Stimulated activated CD4-positive, alpha-beta T cell treated with anti-CD3 and anti-CD28 coated beads, TNF-alpha, amount 100 ng/mL, for 4 hours (primary cell): ENCODE measurements at places on chromosomes 7 and 10.

- DNase-seq = no peak
Observed at GRCh38 chr7:2853147-2853546, 9.0 kb upstream of the GNA12 start.

DNA sequence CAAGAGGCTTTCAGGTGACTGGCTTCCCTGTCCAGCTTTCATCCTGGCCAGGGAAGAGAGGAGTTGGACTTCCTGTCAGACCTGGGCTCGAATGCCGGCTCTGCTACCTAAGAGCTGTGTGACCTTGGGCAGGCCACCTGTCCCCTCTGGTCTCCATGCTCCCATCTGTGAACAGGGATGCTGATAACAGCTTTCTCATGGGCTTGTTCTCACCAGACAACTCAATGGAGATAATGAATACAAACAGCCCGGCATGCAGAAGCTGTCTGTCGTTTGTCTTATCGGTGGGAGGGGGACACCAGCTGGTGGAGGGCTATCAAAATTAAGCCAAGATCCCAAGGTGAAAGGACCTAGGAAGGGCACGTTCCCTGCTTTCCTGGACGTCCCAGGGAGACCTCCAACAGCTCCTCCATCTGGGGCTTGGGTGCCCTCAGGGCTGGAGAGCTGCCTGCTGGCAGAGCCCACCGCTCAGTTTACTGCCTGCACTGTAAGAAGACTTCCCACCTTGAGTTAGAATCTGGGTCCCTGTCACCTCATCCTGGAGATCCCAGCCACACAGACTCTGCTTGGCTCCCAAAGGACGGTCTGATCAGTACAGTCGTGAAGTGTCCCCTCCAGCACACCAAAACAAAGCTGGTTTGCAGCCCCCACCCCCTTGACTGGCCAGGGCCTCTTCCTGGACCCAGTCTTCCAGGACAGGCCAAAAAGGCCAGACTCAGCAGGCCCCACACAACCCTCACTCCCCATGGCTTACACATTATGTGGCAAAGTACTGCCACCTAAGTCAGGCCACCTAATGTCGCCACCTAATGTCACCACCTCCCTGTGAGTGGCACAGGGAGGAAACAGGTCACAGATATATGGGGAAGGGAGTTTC, 40.9 kb downstream of the PPIF start:
- DNase-seq = no peak

GRCh38 chr7:151674161-151674920, 154.6 kb upstream of the RHEB start:
- no peak for DNase-seq

DNA sequence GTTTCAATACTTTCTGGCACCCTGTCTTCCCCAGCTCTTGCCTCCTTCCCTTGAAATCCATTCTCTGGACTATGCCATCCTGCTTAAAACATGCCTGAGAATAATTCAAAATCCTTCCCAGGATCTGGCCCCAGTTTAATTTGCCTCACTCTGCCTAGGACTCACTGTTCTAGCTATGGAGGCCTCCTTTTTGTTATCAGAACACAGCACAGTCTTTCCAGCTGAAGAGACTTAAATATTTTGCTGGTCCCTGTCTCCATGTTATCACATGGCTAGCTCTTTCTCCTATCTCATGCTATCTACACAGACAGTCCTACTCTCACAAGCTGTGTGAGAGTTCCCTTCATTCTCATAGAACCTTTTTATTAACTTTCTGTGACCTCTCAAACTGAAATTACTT, 194.8 kb downstream of the RNLS start:
- DNase-seq = no peak

DNA sequence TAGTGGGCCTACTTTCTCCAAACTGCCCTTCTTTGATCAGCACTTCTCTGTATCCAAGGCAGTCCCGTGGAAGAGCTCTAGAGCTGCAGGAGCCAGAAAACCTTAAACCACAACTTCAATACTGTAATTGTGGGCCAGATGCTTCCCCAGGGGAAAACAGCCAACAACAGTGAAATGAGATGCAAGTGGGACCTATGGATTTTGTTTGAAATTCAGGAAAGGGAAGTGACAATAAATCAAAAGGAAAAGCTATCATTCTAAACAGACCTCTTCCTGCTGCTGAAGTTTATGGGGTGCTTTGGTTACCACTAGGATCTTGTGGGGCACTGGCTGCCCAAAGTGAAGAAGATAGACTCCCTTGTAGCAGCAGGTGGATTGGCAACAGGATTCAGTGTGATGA, 1031.7 kb downstream of the LRMDA start:
- no peak for DNase-seq

- no peak for DNase-seq
Observed at GRCh38 chr10:69527961-69528360, 45.3 kb downstream of the NEUROG3 start.

DNA sequence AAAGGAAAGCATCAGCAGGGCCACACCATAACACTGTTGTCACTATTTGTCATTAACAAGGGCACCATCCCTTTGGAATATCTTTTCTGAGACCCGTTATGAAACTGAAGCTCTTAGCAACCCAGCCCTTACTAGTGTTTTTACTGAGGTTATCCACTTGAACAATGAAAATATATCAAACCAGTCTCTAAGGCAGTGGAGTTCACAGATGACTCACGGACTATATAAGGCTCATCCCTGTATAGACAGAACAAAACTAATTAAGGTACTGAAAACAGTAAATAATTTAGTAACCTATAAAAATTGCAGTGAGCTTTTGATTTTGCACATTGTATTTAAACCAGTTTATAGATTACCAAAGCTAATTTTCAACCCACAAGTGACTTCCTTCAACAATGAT, 196.0 kb downstream of the ELAPOR2 start:
- DNase-seq = no peak

GRCh38 chr10:72330069-72330426, 24.7 kb downstream of the DNAJB12 start:
- no peak for DNase-seq

DNA sequence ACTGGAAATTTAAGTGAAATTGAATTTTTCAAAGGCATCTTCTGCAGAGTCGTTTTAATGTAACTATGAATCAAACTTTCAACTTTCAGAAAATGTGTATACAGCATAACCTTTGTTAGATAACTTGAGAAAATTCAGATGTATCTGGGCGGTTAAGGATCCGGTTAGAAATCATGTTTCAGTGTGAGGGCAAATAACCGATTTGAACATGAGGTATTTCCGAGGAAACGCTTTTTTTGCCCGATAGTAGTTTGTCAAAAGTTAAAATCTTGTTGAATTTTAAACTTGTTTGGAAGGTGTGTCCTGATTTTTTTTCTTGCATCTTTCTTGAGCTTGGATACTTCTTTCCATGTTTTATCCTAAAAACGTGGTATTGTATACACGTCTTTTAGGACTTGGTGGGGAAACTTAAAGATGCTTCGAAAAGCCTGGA, 1.3 kb upstream of the BMI1 start:
- no peak for DNase-seq

DNA sequence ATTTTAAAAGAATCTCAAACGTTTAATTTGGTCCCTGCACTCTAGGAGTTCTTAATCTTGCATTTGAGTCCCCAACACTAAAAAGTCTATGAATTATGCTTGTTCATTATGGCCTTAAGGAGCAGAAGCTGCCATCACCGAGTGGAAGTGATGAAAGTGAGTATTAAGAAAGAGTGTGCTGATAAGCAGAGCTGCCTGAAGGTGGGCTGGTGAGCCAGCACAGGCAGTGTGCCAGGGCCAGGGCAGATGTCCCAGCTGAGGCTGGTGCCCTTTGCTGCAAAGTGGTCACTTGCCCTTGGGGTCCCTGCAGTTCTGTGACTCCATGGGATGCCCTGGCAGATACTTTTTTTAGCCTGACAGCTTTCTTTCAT, 72.9 kb upstream of the LOXL4 start:
- DNase-seq = no peak

DNA sequence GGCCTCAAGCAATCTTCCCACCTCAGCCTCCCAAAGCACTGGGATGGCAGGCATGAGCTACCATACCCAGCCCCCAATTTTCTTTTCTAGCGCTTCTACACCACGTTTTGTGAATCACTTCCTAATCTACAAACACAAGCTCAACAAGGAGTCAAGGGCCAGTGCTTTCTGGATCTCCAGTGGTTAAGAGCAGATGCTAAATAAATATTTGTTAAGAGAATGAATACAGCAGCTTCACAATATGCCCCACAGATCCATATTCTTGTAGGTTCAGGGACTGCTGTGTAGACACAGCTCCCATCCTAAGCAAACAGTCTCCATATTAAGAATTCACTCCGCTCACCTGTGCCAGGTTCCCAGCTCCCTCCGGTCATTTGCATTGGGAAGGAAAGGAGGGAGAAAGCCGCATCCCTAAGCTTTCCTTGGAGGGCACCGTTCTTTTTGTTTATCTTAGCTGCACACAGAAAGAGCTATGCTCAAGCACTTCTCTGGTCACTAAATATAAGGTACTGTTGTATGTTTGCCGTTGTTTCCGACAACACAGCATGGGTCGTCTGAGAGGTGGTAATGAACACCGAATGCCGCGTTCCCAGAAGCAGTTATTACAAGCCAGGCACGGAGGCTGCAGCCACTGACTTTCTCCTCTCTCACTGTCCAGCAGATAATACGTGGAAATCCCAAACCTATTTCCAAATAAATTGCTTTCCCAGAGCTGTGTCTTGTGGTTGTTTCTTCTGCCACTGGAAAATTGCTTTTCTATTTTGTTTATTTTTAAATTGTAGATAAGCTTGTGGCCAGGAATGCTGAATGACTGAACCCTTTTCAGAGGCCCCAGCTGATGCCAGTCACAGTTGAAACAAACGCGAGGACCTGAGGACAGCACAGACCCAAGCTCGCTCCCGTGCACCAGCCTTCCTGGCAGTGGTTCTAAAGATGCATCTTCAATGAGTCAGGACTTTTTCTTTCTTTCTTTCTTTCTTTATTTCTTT, 217.1 kb downstream of the PRPF18 start:
- DNase-seq = no peak

GRCh38 chr10:54903745-54904144, 102.7 kb upstream of the PCDH15 start:
- DNase-seq = no peak

DNA sequence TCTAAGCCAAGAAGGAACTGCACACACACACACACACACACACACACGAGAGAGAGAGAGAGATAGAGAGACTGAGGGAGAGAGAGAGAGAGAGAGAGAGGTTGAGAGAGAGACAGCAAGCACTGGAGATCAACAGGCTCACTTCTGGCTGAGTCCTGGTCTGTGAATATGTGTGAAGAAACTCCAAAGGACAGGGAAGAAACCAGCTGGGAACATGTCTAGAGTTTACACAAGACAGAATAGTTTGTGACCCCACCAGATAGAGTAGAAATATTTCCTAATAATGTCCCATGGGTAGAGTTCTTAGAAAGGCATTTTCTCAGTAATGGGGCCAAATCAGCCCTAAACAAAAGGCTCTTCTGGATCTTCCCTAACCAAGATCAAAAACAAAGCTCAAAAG, 155.5 kb upstream of the IGFBP3 start:
- DNase-seq = no peak

DNA sequence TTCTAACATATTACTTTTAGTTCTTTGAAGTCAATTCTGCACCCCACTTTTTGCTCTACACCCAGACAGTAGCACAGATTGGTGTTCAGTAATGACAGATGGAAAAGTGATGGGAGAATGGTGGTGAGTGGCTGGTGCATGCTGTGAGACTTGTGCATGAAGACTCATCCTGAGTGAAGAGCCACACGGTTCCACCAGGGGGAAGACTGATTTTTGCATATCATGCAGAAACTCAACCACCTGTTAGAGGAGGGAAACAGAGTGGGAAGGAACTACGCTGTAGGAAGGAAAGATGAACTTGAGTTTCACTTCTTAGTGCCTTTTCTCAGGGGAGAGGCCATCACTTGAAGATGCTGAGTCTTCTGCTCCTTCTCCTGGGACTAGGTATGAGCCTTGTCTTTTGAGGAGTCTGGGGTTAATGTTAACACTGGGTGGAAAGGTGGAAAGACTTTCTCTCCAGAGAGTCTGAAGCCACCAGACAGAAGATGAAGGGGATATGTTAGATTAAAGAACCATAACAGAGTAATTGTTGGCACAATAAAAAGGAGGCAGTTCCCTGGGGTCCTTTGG, 9.3 kb upstream of the PRSS1 start:
- no peak for DNase-seq

GRCh38 chr7:49772916-49773217, 571 bp upstream of the VWC2 start:
- no peak for DNase-seq

DNA sequence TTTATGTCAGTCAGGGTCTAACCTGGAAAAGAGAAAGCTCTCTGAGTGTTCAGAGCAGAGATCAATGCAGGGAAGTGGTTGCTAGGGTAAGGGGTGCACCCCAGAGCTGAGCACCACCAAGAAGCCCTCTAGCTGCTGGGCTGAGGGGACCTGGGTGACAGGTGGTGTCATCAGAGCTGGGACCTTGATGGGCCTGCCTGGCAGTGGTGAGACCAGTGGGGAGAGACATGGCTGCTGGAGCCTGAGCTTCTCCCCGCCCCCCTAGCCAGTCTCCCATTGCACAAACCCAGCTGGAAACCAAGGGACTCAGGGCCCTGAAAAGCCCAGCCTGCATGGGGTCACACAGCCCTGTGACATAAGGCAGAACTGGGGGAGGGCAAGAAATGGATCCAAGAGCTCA, 49.1 kb upstream of the OSBPL3 start:
- no peak for DNase-seq

- no peak for DNase-seq
Observed at GRCh38 chr7:91632234-91632940, 248.1 kb downstream of the MTERF1 start.

GRCh38 chr10:323651-324293, 188.5 kb downstream of the ZMYND11 start:
- no peak for DNase-seq

DNA sequence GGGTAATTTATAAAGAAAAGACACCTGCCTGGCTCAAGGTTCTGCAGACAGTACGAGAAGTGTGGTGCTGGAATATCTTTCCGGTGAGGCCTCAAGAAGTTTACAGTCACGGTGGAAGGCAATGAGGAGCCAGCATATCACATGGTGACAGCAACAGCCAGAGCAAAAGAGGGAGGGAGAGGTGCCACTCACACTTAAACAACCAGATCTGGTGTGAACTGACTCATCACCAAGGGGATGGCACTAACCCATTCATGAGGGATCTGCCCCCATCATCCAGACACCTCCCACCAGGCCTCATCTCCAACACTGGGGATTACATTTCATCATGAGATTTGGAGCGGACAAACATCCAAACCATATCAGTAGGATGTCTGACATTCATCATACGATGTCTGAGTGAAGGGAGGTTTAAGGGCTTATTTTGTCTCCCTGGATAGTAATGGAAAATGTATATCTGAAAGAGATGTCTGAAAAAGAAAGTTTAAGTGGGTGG, 23.5 kb upstream of the KBTBD2 start:
- DNase-seq = no peak
